Activated T-cell treated with anti-CD3 and anti-CD28 coated beads, Interleukin-2, amount 50 U/mL, for 1 hour (primary cell): ENCODE measurements at places on chromosomes 1 and 21.

GRCh38 chr1:228378090-228378872, 28.4 kb downstream of the TRIM11 start:
- DNase-seq = peak; percentile 72

GRCh38 chr1:12477936-12478611, 139.9 kb downstream of the DHRS3 start:
- peak; percentile 39 for DNase-seq

GRCh38 chr1:163401211-163401610, 79.5 kb downstream of the NUF2 start:
- DNase-seq = no peak

DNA sequence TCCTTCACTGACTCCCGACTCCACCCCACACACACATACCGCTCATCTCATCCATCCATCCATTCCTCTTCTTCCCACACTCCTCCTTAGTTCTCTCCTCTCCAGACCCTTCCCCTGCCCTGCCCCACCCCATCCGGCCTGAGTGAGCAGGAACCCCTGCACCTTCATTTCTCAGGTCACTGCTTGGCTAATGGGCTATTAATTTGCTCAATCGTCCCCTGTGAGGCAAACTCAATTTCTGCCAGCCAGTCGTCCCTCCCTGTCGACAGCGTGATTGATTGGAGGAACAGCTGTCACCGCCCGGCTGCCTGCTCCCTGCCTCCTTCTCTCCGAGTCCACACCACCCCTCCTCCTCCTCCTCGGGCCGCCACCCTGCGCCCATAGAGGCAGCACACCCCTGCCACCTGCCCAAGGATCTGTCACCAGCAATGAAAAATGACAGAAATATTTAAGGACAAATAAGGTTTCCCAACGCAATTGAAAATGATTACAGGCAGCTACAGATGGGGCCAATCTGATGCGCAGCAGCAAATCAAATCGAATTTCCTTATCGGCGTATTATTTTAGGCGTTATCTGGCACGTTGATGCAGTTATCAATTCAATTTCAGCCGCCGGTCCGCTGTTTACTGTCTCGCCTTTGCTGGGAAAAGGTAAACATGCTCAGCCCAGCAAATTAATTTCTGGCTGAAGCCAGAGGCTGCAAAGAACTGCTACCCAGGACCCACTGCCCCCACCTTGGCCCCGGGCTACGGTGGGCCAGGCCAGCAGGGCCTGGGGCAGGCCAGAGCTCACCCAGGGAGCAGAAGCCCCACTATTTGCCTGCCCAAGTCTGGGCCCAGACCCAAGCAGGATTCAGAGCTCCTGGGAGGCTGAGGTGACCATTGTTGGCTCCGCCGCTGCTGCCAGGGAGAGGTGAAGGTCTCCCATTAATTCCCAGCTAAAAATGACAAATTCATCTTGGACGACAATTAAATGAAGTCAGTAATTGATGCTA, 71.3 kb downstream of the TMEM53 start:
- DNase-seq = no peak

- no peak for DNase-seq
Measured at GRCh38 chr1:21494196-21494595, 15.0 kb upstream of the ALPL start.

DNA sequence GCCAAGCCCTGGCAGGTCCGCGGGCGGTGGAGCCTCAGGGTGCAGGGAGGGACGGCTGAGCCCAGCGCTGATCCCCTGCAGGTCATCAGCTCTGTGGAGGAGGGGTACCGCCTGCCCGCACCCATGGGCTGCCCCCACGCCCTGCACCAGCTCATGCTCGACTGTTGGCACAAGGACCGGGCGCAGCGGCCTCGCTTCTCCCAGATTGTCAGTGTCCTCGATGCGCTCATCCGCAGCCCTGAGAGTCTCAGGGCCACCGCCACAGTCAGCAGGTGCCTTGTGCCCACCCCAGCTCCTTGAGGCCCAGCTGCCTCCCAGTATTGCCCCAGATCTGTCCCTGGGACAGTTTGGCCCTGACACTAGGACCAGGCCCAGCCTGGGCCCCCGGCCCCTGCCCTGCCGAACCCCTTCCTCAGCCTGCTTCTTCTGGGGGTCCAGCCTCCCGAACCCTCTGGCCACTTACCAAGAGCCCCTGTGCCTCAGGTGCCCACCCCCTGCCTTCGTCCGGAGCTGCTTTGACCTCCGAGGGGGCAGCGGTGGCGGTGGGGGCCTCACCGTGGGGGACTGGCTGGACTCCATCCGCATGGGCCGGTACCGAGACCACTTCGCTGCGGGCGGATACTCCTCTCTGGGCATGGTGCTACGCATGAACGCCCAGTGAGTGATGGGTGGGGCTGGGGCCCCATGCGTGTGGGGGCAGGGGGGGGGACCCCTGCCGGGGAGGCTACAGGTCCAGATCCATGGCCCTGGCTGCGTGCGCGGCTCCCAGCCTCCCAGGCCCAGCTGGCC, 35.4 kb upstream of the C1QA start:
- no peak for DNase-seq

DNA sequence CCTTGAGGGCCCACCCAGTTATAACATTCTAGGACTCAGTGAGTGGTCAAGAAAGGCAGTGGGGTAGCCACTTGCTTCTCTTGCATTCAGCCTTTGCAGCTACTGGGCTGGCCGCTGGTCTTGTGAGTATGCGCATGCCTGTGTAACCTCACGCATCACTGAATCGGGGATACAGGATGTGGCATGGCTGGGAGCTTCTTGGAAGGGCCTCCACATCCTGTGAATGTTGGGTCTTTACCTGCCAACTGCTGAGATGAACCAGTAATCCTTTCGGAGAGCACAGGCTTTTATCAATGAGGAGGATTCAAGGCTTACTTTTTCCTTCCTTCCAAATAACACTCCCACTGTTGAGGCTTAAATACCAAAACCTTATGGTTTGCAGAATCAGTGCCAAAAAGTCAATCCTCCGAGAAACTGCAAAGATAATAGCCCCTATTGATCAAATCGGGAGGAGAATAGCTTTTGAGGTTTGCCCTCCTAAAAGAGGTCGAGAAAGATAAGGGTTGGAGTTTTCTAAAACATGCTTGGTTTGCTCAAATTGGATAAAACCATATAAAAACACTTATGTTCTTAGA, 198.9 kb upstream of the UBE2U start:
- DNase-seq = no peak

DNA sequence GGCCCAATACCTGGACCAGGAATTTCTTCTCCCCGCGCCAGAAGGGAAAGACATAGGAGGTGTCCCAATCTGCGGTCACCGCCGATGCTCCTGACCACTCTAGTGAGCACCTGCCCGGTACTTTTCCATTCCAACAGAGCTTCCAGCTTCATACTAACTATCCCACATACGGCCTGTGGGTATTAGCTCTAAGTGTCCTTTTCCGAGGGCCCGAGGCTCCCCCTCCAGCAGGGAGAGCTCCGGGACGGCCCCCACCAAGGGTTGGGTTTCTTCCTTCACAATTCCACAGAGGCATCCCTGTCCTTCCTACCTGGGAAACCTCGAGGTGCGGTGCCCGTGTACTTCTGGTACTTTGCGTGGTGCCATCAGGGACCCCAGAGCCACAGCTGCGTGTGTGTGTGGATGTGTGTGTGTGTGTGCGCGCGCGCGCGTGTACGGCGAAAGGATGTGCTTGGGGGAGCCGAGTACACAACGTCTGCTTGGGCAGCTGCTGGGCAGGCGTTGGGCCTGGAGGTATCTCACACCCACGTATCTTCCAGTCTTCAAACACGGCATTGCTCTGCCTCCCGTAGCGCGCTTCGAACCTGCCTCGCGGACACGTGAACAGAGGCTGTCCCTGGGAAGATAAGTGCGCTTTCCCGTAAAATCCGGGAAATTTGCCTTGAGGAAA, 2.4 kb upstream of the SIM2 start:
- no peak for DNase-seq

GRCh38 chr1:54463259-54464030, 57.3 kb upstream of the SSBP3 start:
- DNase-seq = no peak

DNA sequence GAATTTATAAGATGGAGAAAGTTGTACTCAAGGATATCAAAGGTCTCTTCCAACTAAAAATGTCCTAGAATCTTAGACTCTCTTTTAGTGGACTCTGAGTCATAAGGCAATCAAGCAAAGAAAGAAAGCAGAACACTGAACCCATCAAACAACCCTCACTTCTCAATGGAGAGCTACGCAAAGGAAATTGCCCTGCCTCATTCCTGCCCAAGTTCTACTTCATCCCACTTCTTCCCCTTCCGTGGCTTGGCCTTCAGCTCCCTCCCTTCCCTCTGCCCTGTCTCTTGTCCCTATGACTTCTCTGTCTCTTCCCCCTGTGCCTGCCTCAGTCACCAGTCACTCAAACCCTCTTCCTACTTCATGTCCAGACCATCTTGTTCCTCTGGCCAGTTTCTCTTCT, 58.5 kb downstream of the RIMS3 start:
- no peak for DNase-seq

DNA sequence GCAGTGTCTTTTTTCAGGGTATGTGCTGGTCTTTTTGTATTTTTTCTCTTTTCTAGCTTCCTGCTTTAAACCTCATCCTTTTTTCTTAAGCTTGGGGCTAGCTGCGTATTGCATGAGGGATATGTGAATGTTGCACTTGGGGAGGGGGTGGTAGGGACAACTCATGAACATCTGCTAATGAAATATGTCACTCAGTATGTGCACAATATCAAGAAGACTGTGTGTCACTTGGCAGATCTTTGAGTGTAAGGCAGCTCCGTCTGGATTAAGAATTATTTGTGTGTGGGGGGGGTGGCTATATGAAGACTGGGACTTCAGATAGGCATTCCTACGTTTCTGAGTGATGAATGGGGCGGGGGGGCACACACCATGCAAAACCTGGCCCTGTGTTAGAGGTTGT, 170.4 kb upstream of the CACNA1E start:
- DNase-seq = no peak

DNA sequence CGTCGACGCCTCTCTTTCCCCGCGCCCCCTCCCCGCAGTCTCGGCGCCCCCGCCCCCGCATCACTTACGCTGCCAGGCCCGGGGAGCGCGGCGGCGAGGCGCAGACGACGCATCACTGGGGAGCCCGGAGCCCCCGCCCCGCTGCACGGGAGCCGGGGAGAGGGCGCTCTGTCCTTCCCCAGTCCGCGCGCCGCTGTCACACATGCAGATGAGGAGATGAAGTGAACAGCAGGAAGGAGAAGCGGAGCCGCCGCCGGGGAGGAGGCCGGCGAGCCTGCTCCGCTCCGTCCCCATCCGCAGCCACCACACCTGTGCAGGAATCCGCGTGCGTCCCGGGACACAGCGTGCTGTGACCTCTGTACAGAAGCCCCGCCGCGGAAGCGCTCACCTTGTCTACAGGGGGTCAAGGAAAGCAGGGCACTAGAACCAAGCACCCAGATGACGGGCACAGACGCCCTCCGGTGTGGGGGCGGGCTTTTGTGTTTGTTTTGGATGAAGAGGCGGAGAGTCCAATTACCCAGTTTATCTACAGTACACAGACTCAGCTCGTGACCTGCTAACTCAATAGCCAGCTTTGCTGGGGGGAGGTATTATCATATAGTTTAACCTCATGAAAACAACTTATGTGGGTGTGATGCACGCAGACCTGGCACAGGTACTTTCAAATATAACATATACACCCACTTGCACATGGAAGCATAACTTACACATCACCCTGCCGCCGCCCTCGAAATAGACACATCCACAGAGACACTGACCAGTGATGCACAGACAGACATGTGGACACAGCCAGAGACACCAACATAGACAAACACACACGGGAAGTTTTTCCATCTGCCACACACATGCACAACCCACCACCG, 12.4 kb downstream of the KLHDC8A start:
- DNase-seq = peak; percentile 54

GRCh38 chr1:184513421-184513820, 126.6 kb downstream of the C1orf21 start:
- no peak for DNase-seq

DNA sequence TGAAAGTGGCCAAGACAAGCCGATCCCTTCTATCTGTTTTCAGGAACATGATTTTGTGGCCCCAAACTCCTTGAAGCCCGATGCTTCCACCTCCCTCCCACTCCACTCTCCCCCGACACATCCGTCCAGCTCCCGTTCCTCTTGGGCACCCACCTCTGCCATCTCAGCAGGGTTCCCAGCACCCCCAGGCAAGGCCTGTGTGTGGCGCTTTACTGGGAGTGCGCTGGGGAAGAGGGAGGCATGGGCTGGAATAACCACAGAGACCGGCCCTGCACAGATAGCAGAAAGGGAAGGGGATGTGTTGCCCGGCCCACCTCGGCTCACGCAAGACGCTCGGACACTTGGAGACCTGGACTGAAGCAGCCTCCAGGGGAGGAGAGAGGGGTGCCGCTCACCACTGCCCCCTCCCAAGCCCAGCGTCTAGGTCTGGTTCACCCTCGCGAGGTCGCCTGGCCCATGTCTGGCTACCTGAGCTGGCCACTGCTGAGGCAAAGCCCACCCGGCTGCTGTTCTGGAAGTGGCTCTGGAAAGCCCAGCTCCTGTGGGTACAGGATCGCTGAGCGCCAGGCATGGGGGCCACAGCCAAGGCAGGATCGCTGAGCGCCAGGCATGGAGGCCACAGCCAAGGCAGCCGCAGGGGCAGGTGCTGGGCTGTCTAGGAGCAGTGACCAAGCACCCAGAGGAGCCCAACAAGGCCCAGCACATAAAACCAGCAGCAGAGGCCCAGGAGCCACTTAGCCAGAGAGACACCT, 23.8 kb upstream of the COL18A1 start:
- no peak for DNase-seq

GRCh38 chr1:47686731-47687630, 249.1 kb downstream of the FOXD2 start:
- DNase-seq = no peak

GRCh38 chr1:96346719-96347118, 374.9 kb upstream of the PTBP2 start:
- no peak for DNase-seq

GRCh38 chr1:225318706-225319575, 108.9 kb downstream of the LBR start:
- no peak for DNase-seq

- no peak for DNase-seq
Measured at GRCh38 chr1:174812656-174813055, 187.1 kb upstream of the CACYBP start.

DNA sequence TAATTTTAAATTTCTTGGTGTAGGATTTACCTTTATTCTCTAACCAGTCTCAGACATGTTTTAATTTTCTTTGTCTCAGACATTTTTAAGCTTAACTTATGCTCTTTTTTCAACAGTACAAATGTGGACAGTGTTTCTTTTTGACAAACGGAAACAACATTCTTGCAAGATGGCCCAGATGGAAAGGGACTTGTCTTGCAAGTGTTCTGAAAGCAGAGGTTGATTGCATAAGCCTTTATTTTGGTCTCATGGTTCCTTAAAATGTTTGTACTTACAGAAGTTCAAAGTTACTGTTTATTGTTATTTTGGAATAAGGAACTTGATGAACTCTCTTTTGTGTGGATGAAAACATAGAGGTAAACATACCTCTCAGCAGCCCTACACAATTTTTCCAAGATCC, 22.9 kb downstream of the SMAP2 start:
- DNase-seq = no peak

- DNase-seq = no peak
Measured at GRCh38 chr1:17198476-17199258, 6.3 kb upstream of the PADI1 start.
